ENCODE measurements at places on chromosomes 3 and 15.

DNA sequence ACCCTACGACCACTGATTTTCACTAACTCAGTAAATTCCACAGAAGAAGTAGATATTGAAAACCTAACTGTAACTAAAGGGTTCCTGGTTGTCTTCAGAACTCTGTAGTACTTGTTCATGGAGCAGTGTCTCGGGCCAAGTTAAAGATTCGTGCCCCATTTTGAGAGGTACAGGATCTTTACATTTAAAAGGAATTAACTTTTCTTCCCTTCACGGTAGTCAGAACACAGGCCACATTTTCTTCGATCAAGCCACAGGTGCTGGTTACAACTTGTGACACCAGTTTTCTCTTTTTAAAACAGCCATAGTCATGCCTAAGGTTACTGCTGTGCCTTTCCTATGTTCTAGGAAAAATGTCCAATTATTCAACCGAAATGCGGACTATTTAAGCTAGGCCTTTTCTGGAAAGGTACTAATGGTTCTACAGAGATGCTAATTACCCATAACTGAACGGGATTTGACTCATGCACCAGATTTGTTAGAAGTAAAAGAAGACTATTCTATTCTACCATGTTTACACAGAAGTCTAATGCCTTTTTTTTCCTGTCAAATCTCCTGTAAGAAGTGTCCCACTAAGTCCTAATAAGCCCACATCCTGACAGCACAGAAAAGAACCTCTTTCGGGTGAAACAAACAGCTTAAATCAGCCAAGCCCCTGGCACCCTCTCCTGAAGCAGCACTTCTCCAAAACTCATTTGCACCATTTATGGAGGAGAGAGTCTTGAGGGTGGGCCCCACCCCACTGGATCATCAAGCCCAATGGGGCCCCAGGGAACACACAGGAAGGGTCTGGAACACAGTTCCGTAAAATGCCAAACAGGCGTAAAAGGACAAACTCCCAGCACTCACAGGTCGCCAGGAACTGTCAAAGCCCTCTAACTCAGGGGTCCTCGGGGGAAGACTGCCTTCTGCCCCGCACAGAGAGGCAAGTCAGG is 1.9 kb downstream of the LRIG1 start:
- no peak for DNase-seq

DNA sequence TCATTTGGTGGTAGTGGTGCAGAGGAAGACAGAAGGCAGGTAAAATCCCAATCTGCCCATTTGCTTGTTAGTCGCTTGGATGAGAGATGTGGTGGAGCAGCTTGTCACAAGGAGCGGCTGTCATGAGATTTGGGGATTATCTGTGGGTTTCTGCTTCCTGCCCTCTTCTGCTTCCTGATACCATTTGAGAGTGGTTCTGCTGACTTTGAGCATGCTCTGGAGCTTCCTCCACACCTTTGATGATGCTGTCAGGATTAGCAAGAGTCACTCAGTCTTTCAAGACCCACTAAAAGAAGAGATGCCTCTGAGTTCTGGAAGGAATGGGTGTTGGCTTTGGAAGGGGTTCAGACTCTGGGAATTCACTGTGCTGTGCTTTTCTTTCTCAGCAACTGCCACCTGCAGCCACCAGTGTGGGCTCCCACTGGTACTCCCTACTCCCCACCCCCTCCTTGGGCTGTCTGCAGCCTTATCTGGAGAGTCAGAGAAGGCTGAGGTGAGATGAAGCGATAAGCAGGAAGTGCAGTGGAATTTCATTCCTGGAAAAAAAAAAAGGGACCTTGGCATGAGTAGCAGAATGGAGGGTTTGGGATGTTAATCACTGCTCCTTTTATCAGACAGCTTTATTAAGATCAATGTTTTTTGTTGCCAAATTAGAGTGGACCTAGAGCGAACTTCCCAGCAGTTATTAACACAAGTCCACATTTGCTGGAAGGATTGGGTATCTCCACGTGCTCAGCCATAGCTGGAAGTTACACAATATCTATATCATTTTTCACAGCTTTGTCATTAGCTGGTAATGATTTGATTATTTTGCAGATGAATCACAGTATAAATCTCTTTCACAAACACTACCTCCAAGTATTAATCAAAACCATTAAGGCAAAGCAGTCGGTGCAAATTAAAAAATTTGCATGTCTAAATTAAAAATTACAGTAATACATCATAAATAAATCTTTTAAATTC is 233.0 kb upstream of the SATB1 start:
- no peak for DNase-seq

DNA sequence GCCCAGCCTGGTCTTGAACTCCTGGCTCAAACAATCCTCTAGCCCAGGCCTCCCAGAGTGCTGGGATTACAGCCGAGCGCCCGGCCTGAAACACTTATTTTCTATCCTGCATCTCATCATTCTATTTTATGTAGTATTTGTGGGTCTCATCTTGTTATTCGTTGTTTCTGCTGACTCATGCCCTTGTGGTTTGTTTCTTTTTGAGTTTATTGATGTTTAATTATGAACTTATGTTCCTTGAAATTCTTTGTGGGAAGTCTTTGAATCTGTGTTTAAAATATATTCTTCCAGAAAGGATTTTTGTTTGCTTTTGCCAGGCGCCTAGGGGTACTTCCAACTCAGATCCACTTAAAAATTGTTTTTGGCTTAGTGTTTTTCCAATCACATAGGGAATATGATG is 78.3 kb upstream of the C15orf39 start:
- DNase-seq, result no peak

DNA sequence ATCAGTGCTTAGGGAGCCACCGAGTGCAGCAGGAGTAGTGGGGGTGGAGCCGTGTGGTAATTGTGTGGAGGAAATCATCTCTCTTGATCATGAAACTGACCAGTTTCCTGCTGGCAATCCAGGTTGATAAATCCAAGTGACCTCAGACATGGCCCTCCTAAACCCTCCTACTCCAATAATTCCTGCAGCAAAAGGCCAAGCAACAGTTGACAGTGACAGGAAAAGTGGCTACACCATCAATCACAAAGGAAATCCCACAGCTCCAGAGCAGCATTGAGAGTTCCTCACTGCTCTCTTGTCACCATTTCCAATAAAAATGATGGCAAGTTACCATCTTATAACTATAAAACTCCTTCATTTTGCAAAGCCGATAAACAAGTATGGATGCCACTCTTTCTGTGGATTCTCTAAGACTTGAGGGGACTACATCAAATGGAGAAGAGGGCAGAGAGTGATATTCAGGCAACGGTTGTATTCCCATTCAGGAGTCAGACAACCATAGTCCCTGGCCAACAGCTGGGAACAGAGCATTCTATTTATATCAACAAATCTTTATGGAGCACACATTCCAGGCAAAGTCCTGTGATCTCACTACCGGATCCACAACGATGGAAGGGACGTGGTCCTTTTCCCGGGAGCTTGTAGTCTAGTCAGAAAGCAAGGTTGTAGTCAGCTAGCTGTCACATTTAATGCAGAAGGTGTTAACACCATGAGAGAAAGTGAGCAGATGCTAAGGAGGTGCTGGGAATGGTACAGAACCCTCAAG is 312.5 kb upstream of the CTNNB1 start:
- no peak for DNase-seq

DNA sequence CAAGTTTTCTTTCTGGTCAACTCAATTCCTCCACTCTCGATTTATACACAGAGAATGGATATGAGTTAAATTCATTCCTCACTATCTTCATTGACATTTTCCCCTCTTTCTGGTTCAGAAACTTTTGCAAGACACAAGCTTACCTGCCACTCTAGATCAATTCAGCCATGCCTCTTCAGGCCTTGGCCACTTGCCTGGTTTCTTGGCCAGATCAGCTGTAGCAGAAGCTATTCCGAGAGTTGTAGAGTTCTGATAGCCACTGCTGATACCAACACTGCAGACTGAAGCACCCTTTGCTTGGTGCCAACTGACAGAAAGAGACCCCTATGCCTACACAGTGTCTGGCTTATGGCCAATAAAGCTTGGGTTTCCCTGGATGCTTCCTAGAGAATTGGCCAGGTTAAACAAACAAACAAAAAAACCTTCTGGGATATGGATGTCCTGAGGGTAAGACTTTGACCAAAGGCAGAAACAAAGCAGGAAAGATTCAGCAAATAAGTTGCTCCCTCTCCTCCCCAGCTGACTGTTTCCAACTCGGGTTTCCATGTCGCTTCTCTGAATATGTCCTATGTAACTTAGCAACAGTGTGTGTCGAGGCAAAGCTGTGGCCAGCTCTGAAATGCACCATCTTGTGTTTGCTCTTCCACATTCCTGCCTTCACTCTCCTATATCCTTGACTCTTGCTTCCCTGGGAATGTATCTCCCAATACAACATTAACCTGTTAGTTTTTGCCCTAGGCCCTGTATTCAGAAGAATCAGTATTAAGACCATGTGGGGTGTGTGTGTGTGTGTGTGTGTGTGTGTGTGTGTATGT is 521.6 kb downstream of the EPHA3 start:
- DNase-seq, result no peak

DNA sequence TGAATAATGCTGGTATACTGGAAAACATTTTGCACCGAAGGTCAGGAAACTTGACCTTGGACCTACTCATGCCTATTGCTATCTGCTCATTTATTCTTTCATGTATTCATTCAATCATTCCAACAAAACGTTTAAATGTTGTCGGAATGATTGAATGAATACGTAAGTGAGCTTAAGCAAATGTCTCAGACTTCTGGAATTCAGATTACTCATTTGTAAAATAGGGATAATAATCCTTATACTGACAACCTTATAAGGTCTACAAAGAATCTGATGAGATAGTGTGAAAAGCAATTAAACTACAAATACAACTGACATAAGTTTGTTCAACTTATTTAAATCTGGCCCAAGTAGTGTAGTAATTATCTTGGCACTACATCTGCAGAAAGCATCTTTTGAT is 288.7 kb downstream of the WDR72 start:
- no peak for DNase-seq

GRCh38 chr3:86269364-86270155 is 721.4 kb downstream of the VGLL3 start:
- DNase-seq, result no peak

GRCh38 chr3:21894459-21895340 is 143.7 kb upstream of the ZNF385D start:
- DNase-seq, result peak; percentile 35

GRCh38 chr3:9397906-9398699 is 688 bp downstream of the SETD5 start:
- peak; percentile 68 for DNase-seq

- DNase-seq, result no peak
Measured at GRCh38 chr3:62015111-62015510, 358.2 kb downstream of the FEZF2 start.

GRCh38 chr3:43921056-43921648 is 230.4 kb downstream of the ABHD5 start:
- no peak for DNase-seq

GRCh38 chr3:109910772-109911171 is 573.4 kb upstream of the DPPA4 start:
- DNase-seq, result no peak

Data from NAMALWA (cell line).